ENCODE measurements at places on chromosomes 5 and 9.

GRCh38 chr5:73066466-73066865 is 53.9 kb upstream of the TMEM171 start:
- no peak for DNase-seq

DNA sequence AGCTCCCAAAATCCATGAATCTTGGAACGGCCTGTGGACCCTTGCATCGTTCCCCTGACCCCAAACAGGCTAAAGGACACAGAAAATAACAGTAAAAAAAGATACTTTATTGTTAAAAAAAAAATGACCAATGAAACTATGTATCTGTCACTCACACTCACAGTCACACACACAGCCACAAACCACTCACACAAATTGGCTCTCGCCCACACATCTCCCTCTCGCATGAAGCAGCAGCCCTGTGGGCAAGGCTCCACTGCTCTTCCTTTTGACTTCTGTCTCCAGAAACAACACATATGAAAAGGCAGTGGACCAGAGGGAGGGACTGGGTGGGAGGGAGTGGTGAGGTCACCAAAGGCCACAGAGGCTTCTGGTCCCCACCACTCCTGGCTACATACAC is 56.6 kb downstream of the SLC36A1 start:
- no peak for DNase-seq

DNA sequence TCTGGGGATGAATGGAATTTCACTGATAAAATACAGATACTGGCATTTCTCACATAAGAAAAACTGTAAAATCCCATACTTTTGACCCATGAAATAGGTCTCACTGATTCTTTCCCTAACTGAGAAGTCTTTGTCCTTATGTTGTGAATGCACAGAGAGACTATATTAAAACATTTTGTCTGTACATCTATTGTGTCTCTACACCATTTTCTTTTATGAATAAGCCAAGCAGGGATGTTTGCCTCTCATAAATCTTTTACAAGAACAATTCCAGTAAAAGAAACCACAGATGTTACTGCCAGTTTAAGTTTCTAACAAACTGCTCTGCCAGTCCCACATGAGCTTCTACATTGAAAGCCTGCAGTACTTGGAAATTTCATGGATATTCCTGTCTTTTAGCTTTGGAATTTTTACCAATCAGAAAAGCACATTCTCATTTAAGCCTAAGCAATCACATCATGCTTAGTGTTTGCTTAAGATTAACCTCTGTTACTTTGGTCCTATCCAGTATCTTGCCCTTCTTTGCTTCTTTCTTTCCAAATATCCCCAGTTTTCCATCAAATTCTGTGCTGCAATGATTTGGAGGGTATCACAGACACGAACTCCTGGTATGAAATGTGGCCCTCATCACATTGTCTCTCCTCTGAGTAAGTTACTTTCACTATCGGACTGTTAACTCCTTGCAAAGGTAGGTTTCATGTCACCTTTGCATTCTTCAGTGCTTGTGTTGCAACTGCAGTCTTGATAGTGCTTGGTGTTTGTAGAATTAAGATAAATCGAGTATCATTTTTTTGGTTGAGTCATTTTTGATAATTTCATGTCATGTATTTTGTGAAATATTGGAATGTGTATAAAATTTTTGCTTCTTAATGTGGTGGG is 415.1 kb upstream of the ADAMTSL1 start:
- DNase-seq, result no peak

DNA sequence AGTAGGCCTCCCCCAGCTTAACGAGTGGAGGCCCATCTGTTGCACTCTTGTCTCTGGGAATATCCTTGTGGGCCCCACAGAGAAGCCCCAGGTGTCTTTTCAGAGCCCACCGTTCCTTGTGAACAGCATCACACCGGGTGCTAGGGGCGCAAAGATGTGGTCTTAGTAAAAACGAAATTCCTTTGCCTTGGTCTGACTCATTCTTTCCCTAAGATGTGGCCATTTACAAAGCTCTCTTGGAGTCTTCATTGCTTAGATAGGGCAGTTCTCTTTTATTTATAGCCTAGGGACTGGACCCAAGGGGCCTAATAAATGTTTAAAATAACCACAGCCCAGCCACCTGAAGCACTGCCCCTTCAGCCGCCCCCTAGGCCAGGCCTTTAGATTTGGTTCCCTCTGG is 52.8 kb upstream of the RPL26L1 start:
- DNase-seq, result no peak

DNA sequence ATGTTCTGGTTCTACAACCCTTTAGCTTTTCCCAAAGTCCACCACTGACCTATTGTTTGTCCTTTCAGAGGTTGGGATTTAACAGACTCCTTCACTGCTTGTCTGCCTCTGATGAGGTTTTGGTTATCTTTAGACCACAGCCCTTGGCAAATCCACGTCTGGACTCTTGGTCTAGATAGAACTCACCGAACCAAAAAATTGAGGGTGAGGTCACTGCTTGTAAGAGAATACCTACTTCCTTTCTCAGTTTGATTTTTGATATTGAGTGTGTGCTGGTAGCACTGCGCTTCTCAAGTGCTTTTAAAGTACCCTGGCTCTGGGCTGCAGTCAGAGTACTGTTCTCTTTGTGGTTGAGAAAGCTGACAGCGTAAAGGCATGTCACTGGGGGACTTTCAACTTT is 61.7 kb downstream of the JMY start:
- DNase-seq, result no peak

GRCh38 chr5:80355686-80356085 is 35.9 kb downstream of the SPZ1 start:
- no peak for DNase-seq

- no peak for DNase-seq
These were observed 699.3 kb upstream of the WWC1 start for GRCh38 chr5:167592114-167592513.

DNA sequence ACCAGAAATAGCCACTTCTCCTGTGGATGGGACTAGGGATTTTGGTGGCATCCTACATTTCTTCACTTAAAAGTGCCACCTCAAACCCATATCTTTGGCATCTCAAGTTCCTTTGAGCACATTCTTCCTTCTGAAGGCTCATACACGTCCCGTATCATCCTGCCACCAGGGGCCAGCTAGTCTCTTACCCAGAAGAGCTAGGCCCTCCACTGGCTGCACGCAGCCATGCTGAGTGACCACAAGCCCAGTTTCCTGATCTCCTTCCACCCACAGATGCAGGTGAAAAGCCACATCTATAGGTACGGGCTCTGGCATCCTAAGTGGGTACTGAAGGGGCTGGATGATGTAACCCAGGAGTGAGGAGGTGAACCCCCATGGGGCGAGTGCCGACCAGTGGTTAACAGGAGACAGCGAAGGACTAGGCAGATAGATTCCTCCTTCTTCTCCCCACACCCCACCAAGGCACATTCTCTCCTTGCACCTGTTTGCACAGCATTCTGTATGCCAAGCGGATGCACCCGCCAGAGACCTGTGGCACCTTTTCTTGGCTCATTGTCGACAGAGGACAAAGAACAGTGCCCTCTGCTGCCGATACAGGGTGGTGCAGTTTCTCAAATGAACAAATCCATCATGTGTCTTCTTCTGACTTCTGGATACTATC is 14.4 kb upstream of the SCGB3A1 start:
- DNase-seq, result peak; percentile 81

DNA sequence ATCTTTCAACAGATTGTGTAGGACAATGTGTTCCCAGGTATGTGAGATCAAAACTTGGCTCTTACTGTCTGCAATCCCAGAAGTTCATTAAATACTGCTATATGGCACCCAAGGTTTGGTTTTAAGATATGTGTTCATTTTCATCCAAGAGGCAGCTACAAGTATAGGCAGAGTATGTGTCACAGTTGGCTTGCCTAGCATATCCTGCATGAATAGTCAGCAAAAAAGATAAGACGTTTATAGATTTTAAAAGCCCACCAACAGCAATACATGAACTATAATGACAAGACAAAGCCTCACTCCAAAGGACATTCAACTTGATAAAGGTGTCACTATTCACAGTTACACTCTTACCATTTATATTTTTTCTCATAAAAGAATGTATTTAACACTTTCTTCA is 99.1 kb downstream of the BNC2 start:
- DNase-seq, result no peak

DNA sequence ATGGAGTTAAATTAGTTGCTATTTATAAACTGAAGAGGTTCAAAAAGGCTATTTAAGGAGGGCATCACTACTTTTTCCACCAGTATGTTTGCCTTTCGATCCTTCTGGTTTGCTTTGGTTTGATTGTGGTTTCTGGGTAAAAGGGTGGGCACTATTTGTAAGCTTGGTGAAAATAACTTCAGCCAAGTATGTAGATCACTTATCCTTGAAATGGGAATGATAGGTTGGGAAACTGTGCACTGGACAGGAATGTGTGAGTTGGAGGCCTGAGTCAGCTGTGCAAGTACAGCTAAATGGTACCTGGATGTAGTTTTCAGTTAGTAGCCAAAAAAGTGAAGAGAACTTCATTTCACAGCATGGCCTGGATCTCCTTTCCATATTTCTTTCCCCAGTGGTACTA is 466.2 kb downstream of the ENC1 start:
- DNase-seq, result no peak

GRCh38 chr5:75547812-75548211 is 36.1 kb downstream of the POLK start:
- DNase-seq, result no peak

GRCh38 chr9:75504721-75505120 is 385.8 kb upstream of the PCSK5 start:
- no peak for DNase-seq

- no peak for DNase-seq
These were observed 15.8 kb downstream of the GZMK start for GRCh38 chr5:55039843-55040242.

- DNase-seq, result no peak
These were observed 17.0 kb upstream of the RNF20 start for GRCh38 chr9:101516655-101517054.

DNA sequence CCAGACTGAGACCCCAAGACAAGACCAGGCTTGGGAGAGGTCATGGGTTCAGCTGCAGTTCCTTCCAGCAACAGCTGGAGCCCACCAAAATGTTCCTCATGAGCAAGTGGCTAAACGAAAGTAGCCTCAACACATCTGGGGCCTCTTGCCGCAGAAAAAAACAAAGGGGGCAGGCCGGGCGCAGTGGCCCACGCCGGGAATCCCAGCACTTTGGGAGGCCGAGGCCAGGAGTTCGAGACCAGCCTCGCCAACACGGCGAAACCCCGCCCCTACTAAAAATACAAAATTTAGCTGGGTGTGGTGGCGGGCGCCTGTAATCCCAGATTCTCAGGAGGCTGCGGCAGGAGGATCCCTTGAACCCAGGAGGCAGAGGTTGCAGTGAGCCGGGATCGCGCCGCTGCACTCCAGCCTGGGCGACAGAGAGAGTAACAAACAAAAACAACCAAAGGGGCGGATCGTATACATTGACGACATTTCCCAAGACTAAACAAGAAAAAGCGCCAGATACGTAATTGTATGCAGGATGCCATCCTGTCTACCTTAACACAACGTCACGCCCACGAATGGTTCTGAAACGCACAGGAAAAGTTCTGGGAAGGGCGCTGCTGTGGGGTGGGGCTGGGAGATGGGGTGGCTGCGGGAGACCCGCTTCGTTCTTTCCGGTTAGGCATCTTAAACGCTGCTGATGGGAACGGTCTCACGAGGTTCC is 1.7 kb downstream of the INPP5E start:
- DNase-seq, result no peak

- no peak for DNase-seq
These were observed 49.8 kb downstream of the PRRC1 start for GRCh38 chr5:127567026-127567768.

GRCh38 chr9:15400281-15400941 is 22.3 kb upstream of the SNAPC3 start:
- no peak for DNase-seq

GRCh38 chr5:67021962-67022361 is 174.6 kb downstream of the CD180 start:
- DNase-seq, result no peak

DNA sequence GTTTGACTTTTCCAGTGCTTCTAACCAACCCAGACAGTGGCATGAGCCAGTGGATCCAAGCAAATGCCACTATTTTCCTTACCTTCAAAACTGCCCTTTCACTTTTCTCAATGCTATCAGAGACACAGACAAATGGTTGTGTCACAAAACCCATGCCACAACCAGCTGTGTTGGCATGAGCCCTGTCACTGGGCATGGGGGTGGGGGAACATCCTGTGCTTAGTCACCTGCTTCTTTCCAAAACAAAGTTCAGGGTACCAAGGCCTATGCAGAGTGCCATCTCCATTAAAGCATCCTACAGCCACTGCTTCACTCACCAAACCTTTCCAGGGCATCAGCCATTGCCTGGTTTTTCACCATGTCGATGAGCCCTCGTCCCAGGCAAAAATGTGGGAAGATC is 30.1 kb downstream of the NIPSNAP3B start:
- DNase-seq, result no peak

GRCh38 chr5:157324237-157324636 is 58.3 kb downstream of the CYFIP2 start:
- DNase-seq, result peak; percentile 54

DNA sequence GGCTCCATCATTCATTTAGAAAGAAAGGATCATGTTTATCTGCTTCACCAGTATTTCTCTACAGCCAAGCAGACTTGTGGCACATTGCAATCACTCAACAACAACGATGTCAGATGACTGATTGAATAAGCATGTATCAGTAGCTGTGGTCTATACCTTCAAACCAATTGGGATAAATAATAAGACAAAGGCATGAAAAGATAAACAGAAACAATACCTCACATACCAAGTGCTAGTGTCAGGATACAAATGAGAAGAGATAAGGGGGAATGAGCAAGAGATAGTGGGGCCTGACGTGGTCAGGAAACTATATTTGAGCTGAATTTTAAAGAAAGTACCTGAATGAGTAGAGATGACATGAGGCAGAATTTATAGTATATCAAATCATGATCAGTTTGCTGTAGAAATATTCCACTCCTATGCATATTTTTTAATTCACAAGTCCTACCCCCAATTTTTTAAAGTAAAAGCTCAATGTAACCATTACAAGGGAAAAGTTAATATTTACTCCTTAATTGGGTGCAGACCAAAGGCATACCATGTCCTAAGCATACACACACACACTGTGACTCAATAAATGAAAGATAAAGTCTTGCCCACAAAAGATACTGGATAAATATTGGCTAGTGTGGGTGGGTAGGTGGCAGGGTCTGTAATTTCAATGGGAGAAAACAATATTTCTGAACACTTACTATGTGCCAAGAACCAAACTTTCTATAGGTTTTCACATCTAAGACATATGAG is 284.5 kb downstream of the SPOCK1 start:
- DNase-seq, result no peak

GRCh38 chr5:81829242-81829641 is 78.3 kb upstream of the SSBP2 start:
- DNase-seq, result no peak

DNA sequence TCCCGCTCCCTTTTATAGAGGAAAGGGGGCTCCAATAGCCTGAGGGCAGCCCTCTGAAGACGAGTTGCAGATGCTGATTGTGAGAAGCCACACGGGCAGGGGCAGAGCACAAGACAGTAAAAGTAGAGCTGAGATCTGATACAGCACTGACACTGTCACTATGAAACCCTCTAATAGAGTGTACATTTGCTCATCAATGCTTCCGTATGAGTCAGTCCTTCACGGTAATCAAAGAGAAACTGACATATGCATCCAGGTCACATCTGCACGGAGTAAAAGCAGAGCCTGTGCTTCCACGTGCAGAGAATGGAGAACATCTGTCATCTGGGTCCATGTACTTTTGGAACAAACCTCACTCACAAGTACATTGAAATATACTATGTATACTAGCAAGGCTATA is 60.6 kb upstream of the TMEM215 start:
- no peak for DNase-seq

- DNase-seq, result no peak
These were observed 640.9 kb downstream of the SEMA5A start for GRCh38 chr5:8905021-8905420.

GRCh38 chr9:129451669-129452068 is 169.2 kb downstream of the C9orf50 start:
- no peak for DNase-seq

GRCh38 chr5:57225553-57225952 is 51.7 kb downstream of the GPBP1 start:
- no peak for DNase-seq

Data from activated CD8-positive, alpha-beta memory T cell treated with anti-CD3 and anti-CD28 coated beads, Interleukin-2, amount 50 U/mL, for 48 hours (primary cell).